Activated gamma-delta T cell treated with Interleukin-2 at 50 U/mL for 16 hours (primary cell): ENCODE measurements at places on chromosomes 13 and 19.

DNA sequence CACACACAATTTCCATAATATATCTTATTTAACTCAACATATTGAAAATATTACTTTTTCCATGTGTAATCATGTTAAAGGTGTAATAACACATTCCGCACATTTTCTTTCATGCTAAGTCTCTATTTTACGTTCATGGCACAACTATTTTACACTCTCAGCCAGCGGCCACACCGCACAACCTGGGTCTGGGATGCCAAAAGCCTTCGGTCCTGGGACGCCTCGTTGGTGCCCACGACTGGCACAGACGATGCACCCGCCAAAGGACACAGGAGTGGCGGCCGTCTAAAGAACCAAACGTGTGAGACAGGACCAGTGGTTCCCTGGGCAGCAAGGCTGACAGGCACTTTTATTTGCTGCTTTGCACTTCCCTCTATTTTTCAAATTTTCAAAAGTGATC, 10.0 kb upstream of the PROZ start:
- DNase-seq = no peak

DNA sequence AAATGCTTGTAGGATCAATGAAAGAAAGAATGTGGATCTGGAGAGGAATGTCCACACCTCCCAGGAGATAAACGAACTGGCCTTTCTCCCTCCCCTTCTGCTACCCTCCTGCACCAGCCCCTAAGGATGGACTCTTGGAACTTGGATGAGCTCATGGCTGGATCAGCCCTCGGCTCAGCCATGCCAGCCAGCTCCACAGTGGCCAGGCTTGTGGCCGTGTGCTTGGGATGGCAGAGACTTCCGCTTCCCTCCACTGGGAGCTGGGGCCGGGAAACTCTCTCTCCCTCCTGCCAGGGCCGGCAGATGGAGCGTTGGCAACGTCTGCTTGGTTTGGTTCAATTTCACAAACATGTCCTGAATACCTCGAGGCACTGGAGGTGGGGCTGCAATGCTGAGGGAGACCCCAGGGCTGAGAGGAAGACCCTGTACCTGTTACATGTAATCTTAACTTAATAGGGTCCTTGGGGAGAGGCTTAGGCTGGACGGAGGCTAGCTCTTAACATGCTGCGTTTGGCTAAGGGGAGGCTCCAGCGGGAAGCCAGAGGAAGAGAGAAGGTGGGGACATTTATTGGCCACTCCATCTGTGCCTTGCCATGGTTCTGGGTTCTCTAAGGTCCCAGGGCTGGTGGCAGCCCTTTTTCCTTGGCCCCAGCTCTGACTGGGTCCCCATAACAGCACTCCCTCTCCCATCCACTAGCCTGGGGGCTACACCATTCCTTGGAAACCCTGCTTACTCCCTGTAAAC, 152.5 kb downstream of the IER2 start:
- no peak for DNase-seq

GRCh38 chr13:42211704-42212464, 60.1 kb upstream of the AKAP11 start:
- DNase-seq = no peak

DNA sequence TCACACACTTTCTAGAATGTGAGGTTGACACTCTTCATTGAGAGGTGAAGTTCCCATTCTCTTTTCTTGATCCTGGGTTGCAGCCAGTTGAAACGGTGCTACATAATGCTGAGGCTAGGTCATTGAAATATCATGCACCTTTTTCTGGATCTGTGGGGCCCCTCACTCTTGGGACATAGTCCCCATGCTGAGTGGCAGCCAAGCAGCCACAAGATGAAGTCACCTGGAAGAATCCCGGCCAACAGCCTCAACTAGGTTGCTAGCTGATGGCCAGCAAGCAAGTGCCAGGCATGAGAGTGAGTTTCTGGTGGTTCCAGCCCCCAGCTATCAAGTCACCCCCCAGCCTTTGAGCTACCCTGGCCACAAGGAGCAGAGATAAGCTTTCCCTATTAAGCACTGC, 148.5 kb upstream of the TSHZ3 start:
- no peak for DNase-seq
